Activated gamma-delta T cell treated with anti-CD3 and anti-CD28 coated beads, Interleukin-2, amount 50 U/mL, for 16 hours (primary cell): ENCODE measurements at places on chromosomes 11 and 22.
A peak's percentile ranks its signal among the peaks of the same experiment; 100 is the strongest.

- no peak for DNase-seq
These were observed 579.3 kb downstream of the BUD13 start for GRCh38 chr11:116193321-116194131.

GRCh38 chr22:34841331-34841771, 224.6 kb upstream of the ISX start:
- DNase-seq = no peak

- no peak for DNase-seq
These were observed 964 bp upstream of the REXO2 start for GRCh38 chr11:114438303-114438702.

DNA sequence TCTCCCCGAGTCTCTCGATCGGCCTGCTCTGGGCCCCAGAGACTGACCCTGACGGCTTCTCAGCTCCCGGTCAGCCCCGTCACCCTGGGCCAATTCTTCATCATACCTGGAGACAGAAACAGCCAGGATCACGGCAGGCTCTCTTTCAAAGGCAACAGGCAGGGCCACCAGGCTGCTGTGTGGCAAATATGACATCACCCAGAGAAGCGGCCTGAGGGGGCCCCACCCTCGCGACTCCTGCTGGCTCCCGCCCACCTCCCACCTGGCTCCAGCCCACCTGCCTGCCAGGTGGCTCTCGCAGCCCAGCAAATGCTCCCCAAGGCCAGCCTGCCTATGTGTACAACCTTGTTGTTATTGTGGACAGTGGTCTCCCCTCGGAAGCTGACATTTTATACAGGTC, 24.9 kb upstream of the PACSIN2 start:
- no peak for DNase-seq

- no peak for DNase-seq
These were observed 8.0 kb upstream of the ACRV1 start for GRCh38 chr11:125688632-125689031.

GRCh38 chr11:126147208-126148111, 64.0 kb downstream of the RPUSD4 start:
- DNase-seq = no peak

DNA sequence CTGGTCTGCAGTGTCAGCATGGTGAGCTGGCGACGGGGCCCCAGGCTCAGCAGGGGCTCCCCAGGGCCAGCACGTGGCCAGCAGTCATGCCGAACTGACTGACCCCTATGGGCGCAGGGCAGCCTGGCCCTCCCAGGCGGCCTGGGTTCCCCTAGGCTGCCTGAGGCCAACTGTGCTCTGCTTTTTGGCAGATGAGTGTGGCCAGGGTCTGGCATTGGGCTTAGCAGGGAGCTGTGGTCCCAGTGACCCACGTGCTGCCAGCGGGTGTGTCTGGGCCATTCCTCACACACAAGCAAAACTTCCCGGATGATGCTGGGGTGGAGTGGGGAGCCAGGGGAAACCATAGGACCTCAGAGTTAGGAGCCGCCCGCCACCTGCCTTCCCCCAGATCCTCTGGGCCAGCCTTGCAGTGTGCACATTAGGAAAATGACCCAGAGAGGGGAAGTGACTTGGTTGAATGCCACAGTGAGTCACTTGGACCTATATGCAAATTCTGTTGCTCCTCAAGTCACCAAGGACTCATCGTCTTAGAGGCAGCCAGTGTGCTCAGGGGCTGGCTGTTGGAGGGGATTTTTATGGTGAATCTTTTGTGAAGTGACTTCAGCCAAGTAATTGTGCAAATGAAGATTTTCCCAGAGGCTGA, 6.5 kb downstream of the ADORA2A start:
- no peak for DNase-seq

DNA sequence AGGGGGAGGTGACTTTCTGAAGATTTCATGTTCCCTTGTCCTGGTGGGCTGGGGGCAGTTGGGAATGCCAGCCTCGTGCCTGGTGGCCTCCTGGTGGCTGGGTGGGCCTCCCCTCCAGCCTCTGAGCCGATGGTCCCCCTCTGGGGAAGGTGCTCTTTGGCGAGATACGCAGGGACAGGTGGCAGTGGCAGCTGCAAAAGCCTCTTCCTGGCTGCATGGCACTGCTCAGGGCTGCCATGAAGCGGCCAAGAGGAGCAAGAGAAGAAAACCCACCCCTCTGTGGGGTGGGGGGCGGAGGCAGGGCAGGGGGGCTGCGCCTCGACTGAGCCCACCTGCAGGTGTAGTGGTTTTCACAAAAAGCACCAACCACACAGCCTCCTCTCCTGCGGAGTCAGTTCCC, 61.8 kb upstream of the PHF21B start:
- DNase-seq = no peak

DNA sequence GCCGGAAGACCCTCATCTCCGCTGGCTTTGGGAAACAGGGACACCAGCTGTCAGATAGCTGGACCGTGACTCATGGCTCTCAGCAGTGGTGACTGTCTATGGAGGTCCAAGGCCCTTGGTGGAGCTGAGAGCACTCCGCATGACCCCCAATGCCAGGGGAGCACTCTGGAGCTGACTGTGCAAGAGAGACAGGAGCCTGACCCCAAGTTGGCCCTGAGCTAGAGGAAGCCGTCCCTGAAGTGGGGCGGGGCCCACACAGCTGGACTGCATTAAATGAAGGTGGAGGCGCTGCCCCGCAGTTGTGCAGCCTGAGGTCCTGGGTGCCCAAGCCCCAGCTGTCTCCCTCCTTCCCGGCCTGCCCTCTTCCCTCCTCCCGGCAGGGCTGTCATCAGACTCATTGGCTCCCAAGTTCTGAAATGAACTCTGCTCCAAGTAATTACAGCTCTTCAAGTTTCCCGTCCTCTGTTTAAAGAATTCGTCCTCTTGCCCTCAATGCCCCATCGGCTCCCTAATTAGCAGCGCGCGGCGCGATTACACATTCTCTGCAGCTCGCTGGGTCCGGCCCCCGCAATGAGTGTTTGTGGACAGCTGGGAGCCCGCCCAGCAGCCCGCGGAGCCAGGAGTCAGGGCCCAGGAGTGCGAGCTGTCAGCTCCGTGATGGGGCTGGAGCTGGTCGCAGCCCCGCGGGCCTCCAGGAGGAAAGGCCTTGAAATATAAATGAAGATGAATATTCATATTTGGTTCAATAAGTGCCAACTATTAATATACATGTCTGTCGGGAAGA, 93.2 kb upstream of the LMO1 start:
- DNase-seq = no peak

GRCh38 chr22:43994006-43994405, 30.1 kb upstream of the PARVB start:
- no peak for DNase-seq

- DNase-seq = no peak
These were observed 7.1 kb downstream of the DCHS1 start for GRCh38 chr11:6648501-6648900.

- DNase-seq = no peak
These were observed 12.9 kb downstream of the EHD1 start for GRCh38 chr11:64865286-64866172.

DNA sequence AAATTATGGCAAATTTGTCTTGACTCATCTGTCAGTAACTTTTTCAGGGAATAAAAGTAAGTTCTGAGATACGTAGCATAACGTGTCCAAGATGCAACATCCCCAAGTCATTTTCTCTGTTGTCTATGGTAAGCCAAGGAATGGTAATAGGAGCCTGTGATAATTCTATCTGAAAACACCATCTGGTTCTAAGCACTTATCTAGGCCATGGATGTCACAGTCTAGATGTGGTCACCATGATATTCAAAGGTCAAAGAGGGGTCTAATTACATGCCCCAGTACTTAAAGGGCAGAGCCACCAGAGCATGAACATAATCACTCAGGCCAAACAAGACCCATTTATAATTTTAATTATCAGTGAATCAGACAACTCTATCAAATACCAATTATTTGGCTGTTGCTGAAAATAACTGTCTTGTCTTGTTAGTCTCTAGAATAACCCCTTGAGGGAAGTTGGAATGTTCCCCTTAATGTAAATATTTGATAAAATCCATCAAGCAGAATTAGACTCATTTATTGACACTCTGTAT, 225.1 kb upstream of the MPPED2 start:
- DNase-seq = no peak

GRCh38 chr11:36672815-36673450, 74.9 kb upstream of the RAG2 start:
- DNase-seq = no peak

DNA sequence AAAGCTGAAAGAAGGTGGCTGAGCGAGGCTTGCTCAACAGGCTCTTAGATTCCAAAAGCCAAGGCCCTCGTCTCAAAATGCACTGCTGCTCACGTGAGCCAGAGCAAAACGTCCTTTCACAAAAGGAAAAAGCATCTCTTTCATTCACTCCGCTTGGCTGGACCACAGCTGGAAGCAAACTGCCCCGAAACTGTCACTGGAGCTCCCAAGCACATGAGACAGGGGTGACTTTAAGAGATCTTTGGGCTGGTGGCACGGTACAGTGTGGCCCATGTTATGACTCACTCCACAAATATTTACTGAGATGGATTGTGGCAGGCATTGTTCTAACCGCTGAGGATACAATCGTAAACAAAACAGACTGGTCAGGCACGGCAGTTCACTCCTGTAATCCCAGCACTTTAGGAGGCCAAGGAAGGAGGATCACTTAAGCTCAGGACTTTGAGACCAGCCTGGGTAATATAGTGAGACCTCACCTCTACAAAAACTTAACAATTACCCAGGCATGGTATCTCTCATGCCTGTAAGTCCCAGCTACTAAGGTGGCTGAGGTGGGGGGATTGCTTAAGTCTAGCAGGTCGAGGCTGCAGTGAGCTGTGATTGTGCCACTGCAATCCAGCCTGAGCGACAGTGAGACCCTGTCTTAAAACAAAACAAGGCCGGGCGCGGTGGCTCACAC, 3.6 kb downstream of the PLA2G6 start:
- no peak for DNase-seq

GRCh38 chr11:20874358-20874757, 205.0 kb downstream of the NELL1 start:
- no peak for DNase-seq

DNA sequence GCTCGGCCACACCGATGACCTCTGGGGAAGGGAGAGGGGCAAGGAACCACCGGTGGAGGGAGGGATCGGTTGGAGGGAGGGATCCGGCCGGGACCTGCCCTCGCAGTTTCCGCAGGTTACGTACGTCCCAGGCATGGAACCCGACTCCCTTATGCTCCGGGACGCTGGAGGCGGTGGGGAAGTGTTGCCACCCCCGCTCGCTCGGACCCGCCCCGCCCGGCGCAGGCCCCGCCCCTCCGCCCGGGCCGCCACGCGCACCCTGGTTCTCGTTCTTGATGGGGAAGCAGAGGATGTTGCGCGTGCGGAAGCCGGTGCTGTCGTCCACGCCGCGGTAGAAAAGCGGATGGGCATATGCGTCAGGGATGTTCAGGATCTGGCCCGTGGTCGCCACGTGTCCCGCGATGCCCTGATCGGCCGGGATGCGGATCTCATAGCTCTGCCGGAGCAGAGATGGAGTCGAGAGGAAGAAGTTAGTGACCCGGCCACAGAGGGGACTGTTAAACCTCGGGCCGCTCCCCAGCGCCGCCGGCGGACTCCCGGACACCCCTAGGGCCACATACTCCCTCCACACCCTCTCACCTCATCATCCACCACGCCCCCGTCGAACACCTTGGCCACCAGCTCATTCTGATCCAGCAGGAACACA, 89.8 kb downstream of the PDE2A start:
- DNase-seq = peak; percentile 17

DNA sequence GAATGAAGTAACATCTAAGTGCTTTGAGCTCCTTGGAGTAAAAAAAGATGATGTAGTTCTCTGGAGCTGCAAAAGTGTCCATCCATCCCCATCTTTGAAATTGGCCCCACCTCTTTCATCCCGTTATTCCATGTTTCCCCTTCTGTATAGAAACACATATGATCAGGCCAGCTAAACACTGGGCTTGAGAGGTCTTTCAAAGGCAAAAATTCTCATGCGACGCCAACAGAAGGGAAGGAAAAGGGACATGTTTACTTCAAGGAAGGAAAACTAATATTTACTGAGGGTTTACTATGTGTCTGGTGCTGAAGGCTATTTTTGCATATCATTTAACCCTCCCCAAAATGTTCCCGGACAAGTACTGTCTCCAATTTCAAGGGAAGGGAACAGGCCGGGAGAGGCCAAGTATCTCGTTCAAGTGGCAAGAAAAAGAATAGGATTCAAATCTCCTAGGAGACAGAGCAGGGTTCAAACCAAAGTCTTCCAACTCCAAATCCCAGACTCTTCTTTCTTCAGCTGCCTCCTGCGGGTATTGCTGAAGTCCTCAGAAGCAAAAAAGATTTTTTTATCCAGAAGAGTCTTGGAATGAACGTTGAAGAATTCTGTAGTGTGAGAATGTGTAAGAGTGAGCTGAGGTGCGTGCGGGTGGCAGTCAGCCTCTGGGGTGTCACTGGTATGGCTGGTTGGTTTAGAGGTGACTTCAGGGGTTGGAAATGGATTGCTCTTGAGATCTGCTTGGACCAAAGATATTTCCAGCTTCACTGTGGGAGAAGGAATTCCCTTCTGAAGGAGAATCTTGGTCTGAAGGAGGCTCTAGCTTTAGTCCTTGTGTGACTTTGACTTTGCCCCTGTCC, 10.1 kb downstream of the TECTA start:
- no peak for DNase-seq

GRCh38 chr11:10122326-10123197, 171.5 kb downstream of the SBF2 start:
- DNase-seq = no peak

DNA sequence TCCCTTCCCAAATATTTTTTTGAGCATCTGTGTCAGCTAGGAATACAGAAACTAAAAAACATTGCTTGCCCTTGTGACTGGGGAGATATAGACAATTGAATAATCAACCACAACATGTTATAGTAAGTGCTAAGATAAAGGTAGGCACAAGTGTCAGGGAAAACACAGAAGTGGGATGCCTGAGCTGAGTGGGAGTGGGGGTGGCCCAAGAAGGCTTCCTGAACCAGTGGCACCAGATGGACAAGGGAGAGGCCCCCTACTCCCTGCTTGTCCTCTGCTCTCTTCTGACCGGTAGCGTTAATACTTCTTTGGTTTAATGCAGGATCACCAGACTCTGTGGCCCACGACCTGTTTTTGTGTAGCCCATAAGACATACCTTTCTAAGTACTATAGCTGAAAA, 48.8 kb downstream of the PACS1 start:
- DNase-seq = no peak

- no peak for DNase-seq
These were observed 56.9 kb downstream of the TNRC6B start for GRCh38 chr22:40234658-40235057.

- no peak for DNase-seq
These were observed 103.4 kb upstream of the ASPHD2 start for GRCh38 chr22:26325641-26326040.
